Ascending aorta (tissue), 2 donors: ENCODE measurements at places on chromosomes 1 and 21.
A peak's percentile ranks its signal among the peaks of the same experiment; 100 is the strongest.

GRCh38 chr1:194512957-194513356 lies 1326.5 kb upstream of the B3GALT2 start:
- no peak overlapping the region for H3K27ac ChIP-seq
- no peaks in the 10 kb centered on the region for H3K36me3 ChIP-seq
- no peak overlapping the region for H3K4me3 ChIP-seq
- no peaks in the 10 kb centered on the region for H3K4me1 ChIP-seq

- H3K27ac ChIP-seq = peak overlapping the region; percentile 49
- H3K4me3 ChIP-seq = no peak overlapping the region
- no peak for DNase-seq
- H3K4me1 ChIP-seq = no peaks in the 10 kb centered on the region
These were observed 13.7 kb downstream of the TFF3 start for GRCh38 chr21:42301371-42302075.

GRCh38 chr21:36082237-36082664 lies 12.4 kb downstream of the CBR1 start:
- no peak overlapping the region for H3K4me3 ChIP-seq
- no peak overlapping the region for H3K27ac ChIP-seq
- no peak for DNase-seq
- no peaks in the 10 kb centered on the region for H3K4me1 ChIP-seq
- H3K36me3 ChIP-seq = no peaks in the 10 kb centered on the region

GRCh38 chr1:167194182-167194581 lies 26.5 kb upstream of the POU2F1 start:
- no peaks in the 10 kb centered on the region for H3K36me3 ChIP-seq
- no peaks in the 10 kb centered on the region for H3K4me1 ChIP-seq
- no peaks in the 10 kb centered on the region for H3K27me3 ChIP-seq
- no peak for DNase-seq
- no peak overlapping the region for H3K27ac ChIP-seq

- no peaks in the 10 kb centered on the region for H3K27me3 ChIP-seq
- DNase-seq = no peak
- H3K4me3 ChIP-seq = no peak overlapping the region
- no peaks in the 10 kb centered on the region for H3K4me1 ChIP-seq
These were observed 208.2 kb upstream of the USP25 start for GRCh38 chr21:15521644-15522001.

DNA sequence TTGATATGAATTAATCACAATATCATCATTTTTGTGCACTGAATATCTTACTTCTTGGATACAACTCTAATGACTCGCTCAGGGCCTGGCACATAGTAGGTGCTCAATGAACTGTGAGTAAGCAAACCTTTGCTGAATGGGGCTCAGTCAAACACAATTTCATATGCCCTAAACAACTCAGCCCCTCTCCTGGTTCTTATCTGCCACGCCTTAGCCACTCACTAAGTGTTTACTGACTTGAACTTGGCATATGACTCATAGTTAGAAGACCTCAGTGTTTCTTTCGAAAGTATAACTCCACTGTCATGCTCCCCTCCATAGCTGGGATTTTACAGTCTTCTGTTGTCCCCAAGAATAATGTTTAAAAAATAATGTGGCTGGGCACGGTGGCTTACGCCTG lies 4.8 kb upstream of the IFNLR1 start:
- no peak for DNase-seq
- peaks cover 6% of the 10 kb centered on the region for H3K4me1 ChIP-seq
- H3K4me3 ChIP-seq = no peak overlapping the region

DNA sequence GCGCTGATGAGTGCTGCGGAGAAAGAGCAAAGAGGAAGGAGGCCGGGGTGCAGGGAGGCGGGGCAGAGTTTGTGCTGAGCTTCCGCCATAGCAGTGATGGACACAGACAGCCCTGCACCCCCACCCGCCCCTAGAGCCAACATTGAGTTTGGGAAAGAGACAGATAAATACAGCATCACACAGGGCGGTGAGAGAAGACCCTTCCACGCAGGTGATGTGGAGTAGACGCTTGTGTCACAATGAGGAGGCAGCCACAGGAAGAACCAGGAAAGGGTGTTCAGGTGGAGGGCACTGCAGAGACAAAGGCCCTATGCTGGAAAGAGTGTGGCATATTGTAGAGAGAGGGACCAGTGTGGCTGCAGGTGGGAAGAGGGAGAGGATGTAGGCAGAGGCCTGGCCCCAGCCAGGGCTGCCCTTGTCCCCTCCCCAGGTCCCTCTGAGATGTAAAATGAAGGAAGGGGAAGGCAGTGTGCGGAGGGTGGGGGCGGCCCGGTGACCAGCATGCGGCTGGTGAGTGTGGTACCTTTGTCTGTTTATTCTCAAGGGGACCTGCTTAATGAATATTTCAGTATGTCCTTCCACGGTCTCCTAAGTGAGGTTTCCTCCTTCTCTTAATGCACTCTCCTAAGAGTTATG lies 194.4 kb upstream of the TMEM51 start:
- no peak for DNase-seq
- H3K27me3 ChIP-seq = no peaks in the 10 kb centered on the region
- peaks cover 7% of the 10 kb centered on the region for H3K36me3 ChIP-seq
- no peaks in the 10 kb centered on the region for H3K4me1 ChIP-seq
- no peak overlapping the region for H3K27ac ChIP-seq
- H3K4me3 ChIP-seq = no peak overlapping the region

- no peak overlapping the region for H3K4me3 ChIP-seq
- no peak overlapping the region for H3K27ac ChIP-seq
- no peaks in the 10 kb centered on the region for H3K36me3 ChIP-seq
- no peaks in the 10 kb centered on the region for H3K4me1 ChIP-seq
- no peak for DNase-seq
These were observed 9.7 kb downstream of the KIFAP3 start for GRCh38 chr1:170064821-170065220.

DNA sequence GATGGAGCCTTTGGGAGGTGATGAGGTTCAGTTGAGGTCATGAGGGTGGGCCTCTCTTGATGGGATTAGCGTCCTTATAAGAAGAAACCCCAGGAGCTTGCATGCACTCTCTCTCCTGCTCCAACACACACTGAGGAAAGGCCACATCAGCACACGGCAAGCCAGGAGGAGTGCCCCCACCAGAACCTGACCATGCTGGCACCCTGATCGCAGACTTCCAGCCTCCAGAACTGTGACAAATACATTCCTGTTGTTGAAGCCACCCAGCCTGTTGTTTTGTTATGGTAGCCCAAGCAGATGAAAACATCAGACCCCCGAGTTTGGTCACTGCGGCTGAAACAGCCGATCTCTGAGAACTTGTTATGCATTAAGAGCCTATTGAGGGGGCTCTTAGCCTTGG lies 64.8 kb upstream of the SOD1 start:
- no peak overlapping the region for H3K27ac ChIP-seq
- no peaks in the 10 kb centered on the region for H3K27me3 ChIP-seq
- H3K4me1 ChIP-seq = no peaks in the 10 kb centered on the region
- H3K36me3 ChIP-seq = no peaks in the 10 kb centered on the region
- DNase-seq = no peak

- H3K36me3 ChIP-seq = no peaks in the 10 kb centered on the region
- no peaks in the 10 kb centered on the region for H3K4me1 ChIP-seq
- H3K27ac ChIP-seq = no peak within 1 kb of the TSS
- no peak for DNase-seq
- H3K27me3 ChIP-seq = no peaks in the 10 kb centered on the region
These were observed at the start of gene SYCP1 for GRCh38 chr1:114854693-114855320. SYCP1 (plus strand) TSS chr1:114854863; CDS start chr1:114855465, 602 bp downstream.

- H3K36me3 ChIP-seq = no peaks in the 10 kb centered on the region
- no peaks in the 10 kb centered on the region for H3K4me1 ChIP-seq
- DNase-seq = no peak
- no peak overlapping the region for H3K4me3 ChIP-seq
- H3K27ac ChIP-seq = no peak overlapping the region
- H3K27me3 ChIP-seq = no peaks in the 10 kb centered on the region
These were observed 1016.1 kb downstream of the KCNT2 start for GRCh38 chr1:195591917-195592672.

GRCh38 chr1:151817353-151817730 lies 12.1 kb upstream of the LINGO4 start:
- DNase-seq = no peak
- H3K4me1 ChIP-seq = no peaks in the 10 kb centered on the region
- H3K4me3 ChIP-seq = no peak overlapping the region
- no peak overlapping the region for H3K27ac ChIP-seq
- no peaks in the 10 kb centered on the region for H3K27me3 ChIP-seq
- H3K36me3 ChIP-seq = no peaks in the 10 kb centered on the region

- no peak overlapping the region for H3K27ac ChIP-seq
- H3K4me1 ChIP-seq = no peaks in the 10 kb centered on the region
- H3K27me3 ChIP-seq = no peaks in the 10 kb centered on the region
- DNase-seq = no peak
- peaks cover 5% of the 10 kb centered on the region for H3K36me3 ChIP-seq
These were observed 16.2 kb downstream of the KCND3 start for GRCh38 chr1:111973150-111973790.

GRCh38 chr1:6075748-6076147 lies 30.1 kb downstream of the KCNAB2 start:
- H3K4me1 ChIP-seq = no peaks in the 10 kb centered on the region
- no peaks in the 10 kb centered on the region for H3K36me3 ChIP-seq
- no peak overlapping the region for H3K27ac ChIP-seq

DNA sequence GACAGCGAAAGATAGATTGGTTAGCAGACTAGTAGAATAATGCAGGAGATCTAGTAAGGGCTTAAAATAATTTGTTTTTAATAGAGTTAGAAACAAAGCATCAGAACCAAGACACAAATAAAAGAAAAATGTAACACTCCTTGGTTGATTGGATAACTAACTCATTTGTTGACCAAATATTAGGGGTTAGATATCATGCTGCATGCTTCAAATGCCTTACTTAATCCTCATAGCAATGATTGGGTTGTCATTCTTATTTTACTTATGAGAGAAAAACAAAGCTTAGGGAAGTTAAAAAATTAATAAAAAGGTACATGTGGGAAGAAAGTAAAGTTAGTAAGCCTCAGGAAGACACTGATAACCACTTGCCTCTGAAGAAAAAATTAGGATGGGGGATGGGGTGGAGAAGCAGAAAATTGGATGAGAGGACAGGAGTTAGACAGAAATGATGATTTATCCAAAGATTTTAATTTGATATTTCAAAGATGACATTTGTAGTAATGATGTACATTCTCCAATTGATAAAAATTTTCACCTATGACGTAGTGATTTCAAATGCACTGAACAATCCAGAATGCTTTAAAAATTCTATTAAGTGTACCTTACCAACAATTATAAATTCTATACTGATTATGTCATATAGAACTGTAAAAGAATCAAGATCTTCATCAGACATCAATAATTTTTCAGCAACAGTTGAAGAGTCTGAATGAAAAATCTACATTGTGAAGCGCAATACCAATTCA lies 374.7 kb downstream of the COL11A1 start:
- DNase-seq = no peak
- H3K27ac ChIP-seq = no peak overlapping the region
- H3K36me3 ChIP-seq = no peaks in the 10 kb centered on the region
- no peaks in the 10 kb centered on the region for H3K4me1 ChIP-seq
- no peaks in the 10 kb centered on the region for H3K27me3 ChIP-seq
- H3K4me3 ChIP-seq = no peak overlapping the region

DNA sequence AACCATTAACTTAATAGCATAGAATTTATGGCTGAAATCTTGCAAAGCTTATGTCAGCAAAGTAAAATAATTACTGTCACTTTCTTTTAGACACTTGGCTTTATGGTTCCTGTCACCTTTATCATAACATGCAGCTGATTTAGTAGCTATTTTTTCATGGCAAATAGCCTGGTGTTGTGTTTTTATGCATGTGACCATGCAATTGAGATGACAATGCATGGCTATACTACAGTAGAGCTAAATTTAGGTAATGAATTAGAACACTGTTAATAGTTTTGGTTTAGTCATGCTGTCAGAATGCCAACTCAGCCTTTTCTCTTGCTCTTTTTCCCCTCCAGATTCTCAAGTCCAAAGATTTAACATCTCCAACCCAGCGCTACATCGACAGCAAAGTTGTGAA lies 88.6 kb downstream of the TGFB2 start:
- DNase-seq = no peak
- H3K36me3 ChIP-seq = no peaks in the 10 kb centered on the region
- no peak overlapping the region for H3K27ac ChIP-seq
- no peak overlapping the region for H3K4me3 ChIP-seq
- no peaks in the 10 kb centered on the region for H3K27me3 ChIP-seq
- H3K4me1 ChIP-seq = no peaks in the 10 kb centered on the region

GRCh38 chr1:230548357-230548756 lies 93.9 kb upstream of the COG2 start:
- H3K27ac ChIP-seq = no peak overlapping the region
- H3K4me3 ChIP-seq = no peak overlapping the region
- no peaks in the 10 kb centered on the region for H3K4me1 ChIP-seq
- DNase-seq = no peak
- H3K36me3 ChIP-seq = no peaks in the 10 kb centered on the region

DNA sequence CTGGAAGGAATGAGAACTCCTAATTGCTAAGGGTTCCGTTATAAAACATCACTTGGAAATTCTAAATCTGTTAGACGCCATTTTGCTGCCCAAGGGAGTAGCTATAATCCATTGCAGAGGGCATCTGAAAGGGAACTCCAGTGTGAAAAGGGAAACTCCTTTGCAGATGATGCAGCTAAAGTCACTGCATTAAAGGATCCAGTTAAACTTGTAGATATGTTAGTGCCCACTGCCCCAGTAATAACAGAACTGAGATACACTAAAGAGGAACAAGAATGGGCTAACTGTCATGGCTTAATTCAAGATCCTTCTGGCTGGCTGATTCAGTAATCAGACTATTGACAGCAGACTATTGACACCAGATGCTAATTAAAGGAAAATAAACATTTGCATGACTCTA lies 81.8 kb upstream of the KIAA0040 start:
- H3K27me3 ChIP-seq = no peaks in the 10 kb centered on the region
- DNase-seq = no peak
- H3K27ac ChIP-seq = no peak overlapping the region
- H3K4me3 ChIP-seq = no peak overlapping the region
- no peaks in the 10 kb centered on the region for H3K4me1 ChIP-seq

DNA sequence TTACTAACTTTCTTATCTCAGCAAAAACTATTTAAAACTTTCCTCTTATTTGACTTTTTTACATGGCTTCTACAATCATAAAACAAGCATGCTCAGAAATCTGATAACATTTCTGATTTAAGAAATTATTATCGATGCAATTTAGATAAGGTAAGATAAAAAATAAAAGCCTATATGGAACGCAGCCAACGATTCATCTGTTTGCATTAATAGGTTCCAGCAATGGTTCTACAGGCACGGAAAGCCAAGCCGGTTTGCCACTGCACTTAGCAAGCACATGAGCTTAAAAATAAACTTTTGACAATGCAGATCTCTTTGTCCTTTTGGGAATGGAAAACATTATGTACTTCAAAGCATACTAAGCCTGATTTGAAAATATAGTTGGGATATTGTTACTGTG lies 77.5 kb upstream of the KCNK2 start:
- H3K36me3 ChIP-seq = no peaks in the 10 kb centered on the region
- no peak overlapping the region for H3K4me3 ChIP-seq
- H3K4me1 ChIP-seq = no peaks in the 10 kb centered on the region
- DNase-seq = no peak
- H3K27ac ChIP-seq = no peak overlapping the region

- peaks cover 16% of the 10 kb centered on the region for H3K36me3 ChIP-seq
- no peak overlapping the region for H3K27ac ChIP-seq
- H3K4me3 ChIP-seq = no peak overlapping the region
- no peaks in the 10 kb centered on the region for H3K27me3 ChIP-seq
- H3K4me1 ChIP-seq = no peaks in the 10 kb centered on the region
- no peak for DNase-seq
These were observed 37.6 kb downstream of the DUSP10 start for GRCh38 chr1:221704306-221704705.
